Stimulated activated CD4-positive, alpha-beta T cell treated with anti-CD3 and anti-CD28 coated beads, Interleukin-2, amount 100 ng/mL, for 48 hours (primary cell): ENCODE measurements at places on chromosomes 1 and 21.

GRCh38 chr1:86868477-86868876 lies 45.4 kb downstream of the SELENOF start:
- DNase-seq = no peak

DNA sequence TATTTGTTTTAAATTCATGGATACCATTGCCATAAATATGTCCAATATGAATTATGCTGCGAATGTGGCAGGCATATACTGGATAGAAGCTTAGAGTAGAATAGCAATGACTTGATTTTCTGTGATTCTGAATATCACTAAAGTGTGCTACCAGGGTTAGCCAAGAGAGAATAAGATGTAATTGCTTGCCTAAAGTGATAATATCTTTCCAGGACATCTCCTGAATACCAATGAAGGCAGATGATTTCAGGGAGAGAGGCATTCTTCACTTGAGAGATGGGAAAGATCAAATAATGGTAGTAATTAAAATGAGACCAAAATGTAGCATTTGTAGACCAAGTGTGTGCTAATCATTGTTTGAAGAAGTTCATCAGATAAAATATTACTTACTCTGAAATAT lies 53.4 kb upstream of the KIAA1614 start:
- DNase-seq = no peak

DNA sequence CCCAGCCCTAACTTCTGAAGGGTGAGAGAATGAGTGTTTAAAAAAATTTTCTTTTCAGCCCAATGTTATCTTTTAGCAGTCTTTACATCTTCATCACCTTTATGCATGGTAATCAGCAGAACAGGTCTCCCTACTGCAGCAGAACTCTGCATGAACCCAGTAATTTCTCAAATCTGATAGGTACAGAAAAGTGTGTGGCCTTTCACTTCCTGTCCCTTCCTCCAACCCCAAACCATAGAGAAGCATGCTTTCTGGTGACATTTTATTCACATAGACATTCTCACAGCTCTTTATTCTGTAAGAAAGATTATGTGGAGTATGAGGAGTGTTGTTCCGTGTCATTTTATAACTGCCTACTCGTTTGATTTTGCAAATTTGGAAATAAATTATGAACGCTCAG lies 68.6 kb downstream of the RPAP2 start:
- DNase-seq = no peak

- no peak for DNase-seq
These were observed 14.7 kb downstream of the LYPLAL1 start for GRCh38 chr1:219188331-219188803.

DNA sequence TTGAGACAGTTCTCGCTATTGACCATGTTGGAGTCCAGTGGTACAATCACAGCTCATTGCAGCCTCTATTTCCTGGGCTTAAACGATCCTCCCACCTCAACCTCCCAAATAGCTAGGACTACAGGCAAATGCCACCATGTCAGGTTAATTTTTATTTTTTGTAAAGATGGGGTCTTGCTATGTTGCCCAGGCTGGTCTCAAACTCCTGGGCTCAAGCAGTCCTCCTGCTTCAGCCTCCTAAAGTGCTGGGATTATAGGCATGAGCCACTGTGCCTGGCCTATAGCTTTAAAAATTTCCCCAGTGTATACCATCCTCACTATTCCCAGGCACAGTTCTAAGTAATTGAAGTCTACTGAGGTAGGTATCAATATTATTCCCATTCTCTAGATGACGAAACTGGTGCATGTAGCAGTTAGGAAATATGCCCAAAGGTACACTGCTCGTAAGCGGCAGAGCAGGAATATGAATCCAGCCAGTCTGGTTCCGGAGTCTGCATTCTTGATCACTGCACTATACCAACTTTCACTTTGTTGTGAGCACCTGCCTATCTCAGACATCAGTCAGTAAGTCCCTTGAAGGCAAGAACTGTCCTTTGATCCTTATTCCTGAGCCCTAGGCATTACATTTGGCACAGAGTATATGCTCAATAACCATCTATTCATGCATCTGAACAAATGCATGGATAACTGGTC lies 11.5 kb upstream of the SRP9 start:
- DNase-seq = no peak

DNA sequence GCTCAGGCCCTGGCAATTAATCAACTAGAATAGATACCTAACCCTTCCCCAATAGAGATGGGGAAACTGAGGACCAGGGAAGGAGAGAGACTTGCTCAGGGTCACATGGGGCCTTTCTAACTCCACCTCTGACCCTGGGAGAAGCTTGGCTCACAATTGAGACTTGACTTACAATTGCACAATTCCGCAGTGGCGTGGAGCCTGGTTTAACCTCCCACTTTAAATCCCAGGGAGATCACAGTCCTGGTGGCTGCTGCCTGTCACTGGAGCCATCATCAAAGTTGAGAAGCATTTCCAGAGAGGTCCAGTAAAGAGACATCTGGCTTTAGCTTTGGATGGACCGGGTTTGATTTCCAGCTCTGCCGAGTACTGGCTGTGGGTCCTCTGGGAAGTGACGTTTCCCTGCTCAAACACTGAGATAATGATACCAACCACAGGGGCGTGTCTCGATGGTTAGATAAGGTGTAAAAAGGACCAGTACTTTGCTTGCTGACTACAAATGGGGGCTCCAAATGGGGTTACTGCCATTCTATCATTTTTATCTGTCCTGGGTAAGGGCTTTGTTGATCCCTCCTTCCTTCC lies 39.3 kb downstream of the TRIM62 start:
- DNase-seq = no peak

DNA sequence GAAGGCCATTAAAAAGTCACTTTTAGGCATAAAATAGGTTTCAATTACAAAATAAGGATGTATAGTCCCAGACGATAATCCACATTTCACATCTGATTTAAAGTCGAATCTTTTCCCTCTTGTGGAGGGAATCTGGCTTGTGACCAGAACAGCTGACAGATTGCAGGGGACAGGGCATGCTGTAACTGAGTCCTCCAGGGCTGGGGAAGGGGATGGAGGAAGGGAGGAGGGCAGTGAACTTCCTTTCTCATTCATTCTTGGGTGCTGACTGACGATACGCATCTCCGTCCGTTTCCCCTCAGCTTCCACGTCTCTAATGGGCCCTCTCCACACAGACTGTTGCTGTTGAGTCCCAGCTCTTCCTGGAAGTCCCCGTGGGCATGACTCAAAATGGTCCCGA lies 108.1 kb upstream of the CSF3R start:
- DNase-seq = no peak

GRCh38 chr1:5831600-5832335 lies 160.5 kb downstream of the NPHP4 start:
- DNase-seq = no peak

GRCh38 chr1:46581681-46582455 lies 22.2 kb downstream of the MKNK1 start:
- DNase-seq = no peak
